ENCODE measurements at places on chromosomes 5 and 9.

DNA sequence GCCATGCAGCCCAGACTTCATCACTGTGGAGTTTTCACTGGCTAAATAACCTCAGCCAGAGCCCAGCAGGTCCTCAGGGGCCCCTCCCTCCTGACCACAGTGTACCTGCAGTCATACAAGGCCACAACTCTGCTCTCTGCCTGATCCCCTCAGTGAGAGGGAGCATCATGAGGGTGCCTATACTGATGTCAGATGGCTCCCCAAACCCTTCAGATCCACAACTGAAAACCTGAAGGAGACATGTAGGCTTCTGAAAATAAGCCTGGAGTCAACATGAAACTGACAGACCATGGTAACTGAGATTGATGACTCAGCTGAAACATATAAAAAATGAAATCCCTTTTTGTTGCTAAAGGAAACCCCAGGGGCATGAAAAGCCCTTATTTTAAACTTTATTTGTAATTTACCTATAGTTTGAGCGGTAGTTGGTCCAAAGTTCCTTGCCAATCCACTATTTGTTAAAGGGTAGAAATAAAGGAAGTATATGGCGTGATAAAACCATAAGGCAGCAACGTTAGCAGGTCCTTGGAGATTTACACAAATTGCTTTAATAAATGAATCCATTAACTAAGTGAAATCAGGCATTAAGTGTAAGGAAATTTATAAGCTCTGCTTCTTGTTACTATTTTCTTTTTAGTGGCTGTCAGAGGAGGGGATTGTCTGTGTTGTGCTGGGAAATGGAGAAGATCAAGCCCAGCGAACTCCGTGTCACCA, 68.3 kb downstream of the FGF1 start:
- DNase-seq: no peak

DNA sequence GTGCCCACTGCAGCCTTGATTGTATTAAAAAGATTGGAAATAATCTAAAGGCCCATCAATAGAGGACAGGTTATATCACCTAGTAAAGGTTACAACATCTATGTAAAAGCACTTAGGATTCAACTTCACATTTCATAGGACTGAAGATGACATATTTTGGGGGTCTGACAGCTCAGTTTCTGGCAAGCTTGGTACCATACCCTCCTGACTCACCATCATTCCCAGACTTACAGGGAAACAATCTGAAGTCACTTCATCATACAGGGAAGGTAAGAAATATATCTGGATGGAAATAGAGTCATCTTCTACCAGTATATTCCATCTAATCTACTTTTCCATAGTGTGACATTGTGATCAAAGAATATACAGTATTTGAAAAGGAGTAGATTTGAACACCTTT, 28.8 kb upstream of the DAB2 start:
- DNase-seq: no peak

GRCh38 chr9:136849960-136850865, 1.0 kb downstream of the PHPT1 start:
- no peak for DNase-seq

GRCh38 chr9:27041746-27042145, 36.3 kb upstream of the LRRC19 start:
- no peak for DNase-seq

GRCh38 chr5:36657563-36657995, 51.2 kb downstream of the SLC1A3 start:
- DNase-seq: no peak

GRCh38 chr5:33774341-33774740, 117.4 kb downstream of the ADAMTS12 start:
- DNase-seq: no peak

DNA sequence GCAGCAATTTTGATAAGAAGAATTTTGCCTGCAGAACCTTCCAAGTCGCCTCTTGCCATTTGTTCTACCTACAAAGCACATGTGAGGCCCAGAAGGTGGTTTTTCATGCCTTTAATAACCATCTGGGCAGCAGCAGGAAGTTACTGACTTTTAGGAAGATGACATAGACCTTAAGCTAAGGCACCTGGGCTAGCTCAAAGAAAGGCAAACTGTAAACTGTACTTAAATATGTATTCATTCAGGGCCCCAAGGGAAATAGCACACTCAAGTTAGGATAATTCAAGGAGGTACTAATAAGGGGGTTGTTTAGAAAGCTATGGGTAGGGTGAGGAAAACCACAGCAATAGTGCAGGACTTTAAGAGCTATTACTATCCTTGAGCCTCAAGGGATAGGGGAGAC, 57.3 kb upstream of the HSPB3 start:
- no peak for DNase-seq

- DNase-seq: no peak
These were observed 1.3 kb upstream of the MTAP start for GRCh38 chr9:21800931-21801682.
